CD4-positive, alpha-beta T cell treated with Interleukin-15 for 4 hours (primary cell): ENCODE measurements at places on chromosomes 12 and 14.

DNA sequence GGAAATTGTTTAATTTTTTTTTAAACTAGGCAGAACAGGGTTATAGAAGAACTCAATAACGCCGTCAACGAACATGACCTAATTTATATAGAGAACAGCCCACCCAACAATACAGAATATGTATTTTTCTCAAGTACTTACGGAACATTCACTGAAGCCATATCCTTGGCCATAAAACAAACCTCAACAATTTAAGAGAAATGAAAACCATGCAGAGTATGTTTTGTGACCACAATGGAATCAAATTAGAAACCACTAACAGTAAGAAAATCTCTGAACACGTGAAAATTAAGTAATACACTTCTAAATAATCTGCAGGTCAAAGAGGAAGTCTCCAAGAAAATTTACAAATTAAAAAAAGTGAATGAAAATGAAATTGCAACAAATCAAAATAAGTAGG lies 9.4 kb downstream of the SART3 start:
- no peak for DNase-seq

DNA sequence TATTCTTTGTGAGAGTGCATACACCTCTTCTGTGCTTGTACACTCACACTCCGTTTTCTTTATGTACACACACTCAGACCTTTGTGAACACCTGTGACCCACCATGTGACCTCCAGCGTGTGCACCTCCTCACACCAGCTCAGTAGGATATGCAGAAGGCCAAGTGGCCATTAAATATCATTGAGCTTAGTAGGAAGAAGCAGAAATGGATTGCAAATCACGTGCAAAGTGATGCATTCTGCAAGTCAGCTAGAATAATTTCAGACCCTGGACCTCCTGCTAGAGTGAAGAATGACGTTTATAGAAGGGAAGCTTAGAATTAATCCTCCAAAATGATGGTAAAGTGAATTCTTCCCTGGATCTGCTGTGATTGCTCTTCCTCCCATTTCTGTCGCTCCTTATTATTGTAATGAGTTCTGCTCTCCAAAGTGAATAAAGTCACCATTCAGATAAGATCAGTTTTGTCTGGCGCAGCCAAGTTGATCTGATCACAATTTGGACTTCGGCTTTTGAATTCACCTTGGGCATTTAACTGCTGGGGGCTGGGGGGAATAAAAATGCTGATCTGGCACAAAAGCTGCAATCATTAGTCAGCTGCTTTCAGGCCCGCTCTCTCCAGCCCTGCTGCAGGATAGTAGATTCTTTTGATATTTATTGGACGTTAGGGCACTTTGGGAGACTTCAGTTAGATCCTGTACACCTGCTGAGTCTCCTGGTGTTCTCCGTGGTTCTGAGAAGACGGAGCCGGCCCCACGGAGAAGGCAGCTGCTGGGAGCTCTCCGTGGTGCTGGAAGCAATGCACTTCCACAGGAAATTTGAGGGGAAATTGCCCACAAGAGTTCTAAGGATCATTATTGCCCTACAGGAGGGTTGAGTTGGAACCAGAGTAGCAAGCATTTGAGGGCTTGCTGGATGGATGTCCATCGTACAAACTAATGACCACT lies 12.4 kb upstream of the NRXN3 start:
- DNase-seq, result no peak

DNA sequence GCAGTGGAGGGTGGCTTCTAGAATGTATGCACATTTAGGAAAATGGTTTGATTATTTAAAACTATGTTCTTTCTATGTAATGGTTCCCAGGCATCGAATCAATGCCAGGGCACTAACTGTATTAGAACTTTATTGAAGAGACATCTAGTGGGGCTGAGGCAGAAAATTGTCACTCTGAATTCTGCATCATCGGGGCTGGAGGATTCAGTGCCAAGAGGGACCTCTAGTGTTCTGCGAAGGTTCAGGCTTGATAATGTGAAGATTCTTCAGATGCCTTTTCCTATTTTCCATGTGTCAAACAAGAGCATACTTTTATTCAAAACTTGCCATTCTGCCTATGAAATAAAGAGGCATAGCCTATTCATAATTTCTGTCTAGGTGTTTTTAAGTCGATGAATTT lies 146.3 kb downstream of the CAND1 start:
- DNase-seq, result no peak

GRCh38 chr12:31471823-31472222 lies 119.1 kb downstream of the DENND5B start:
- DNase-seq, result no peak

- DNase-seq, result no peak
Measured at GRCh38 chr12:124664395-124665111, 97.1 kb upstream of the NCOR2 start.

DNA sequence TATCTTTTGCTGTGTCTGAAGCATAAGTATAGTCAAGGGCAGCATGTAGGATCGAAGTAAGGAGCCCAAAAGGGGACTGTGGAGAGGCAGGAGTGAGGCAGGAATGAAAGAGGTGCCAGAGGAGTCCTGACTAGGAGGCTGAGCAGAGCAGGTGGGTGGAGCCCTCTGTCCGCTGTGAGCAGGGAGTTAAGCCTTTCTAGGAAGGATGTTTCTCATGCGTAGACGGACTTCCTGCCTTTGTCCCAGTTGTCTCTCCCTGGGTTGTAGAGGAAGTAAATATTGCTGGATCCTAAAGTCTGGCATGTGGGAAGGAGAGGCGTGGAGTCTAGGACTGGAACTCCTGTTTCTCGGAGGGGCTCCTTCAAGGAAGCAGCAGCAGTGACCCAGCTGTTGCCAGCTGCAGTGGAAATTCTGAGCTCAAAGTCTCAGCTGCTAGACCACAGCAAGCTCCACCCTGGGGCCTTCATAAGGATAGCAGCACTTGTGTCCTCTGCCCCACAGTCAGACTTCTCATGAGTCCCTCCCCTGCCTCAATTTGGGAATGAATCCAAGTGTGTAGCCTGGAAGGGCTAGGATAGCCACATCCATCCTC lies 44.0 kb downstream of the RBMS2 start:
- no peak for DNase-seq

- no peak for DNase-seq
Measured at GRCh38 chr12:82314406-82314892, 43.7 kb downstream of the CCDC59 start.

GRCh38 chr14:54197369-54197768 lies 199.4 kb upstream of the CDKN3 start:
- DNase-seq, result no peak

- no peak for DNase-seq
Measured at GRCh38 chr12:126369487-126370463, 1304.5 kb downstream of the AACS start.

GRCh38 chr12:52066346-52067080 lies 3.3 kb upstream of the ATG101 start:
- no peak for DNase-seq

GRCh38 chr12:120101182-120101581 lies 15.4 kb downstream of the RAB35 start:
- no peak for DNase-seq

DNA sequence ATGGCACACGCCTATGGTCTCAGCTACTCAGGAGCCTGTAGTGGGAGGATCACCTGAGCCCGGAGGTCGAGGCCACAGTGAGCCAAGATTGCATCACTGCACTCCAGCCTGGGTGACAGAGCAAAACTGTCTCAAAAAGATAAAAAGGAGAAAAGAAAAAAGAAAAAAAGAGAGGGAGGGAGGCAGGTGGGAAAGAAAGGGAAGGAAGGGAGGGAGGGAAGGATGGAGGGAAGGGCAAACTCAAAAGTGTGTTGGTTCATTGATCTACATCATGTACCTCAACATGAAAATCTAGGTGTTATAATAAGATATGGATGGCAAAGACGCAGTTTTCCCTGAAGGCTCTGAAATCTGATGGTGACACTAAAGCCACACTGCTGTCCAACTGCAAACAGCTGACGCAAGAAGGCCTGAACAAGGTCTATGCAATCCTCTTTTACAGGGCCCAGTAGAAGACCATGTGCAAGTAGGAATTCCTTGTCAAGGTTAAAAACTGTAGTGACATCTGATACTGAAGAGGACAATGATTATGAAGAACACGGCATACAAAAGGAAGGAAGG lies 143.6 kb downstream of the ITPR2 start:
- no peak for DNase-seq

DNA sequence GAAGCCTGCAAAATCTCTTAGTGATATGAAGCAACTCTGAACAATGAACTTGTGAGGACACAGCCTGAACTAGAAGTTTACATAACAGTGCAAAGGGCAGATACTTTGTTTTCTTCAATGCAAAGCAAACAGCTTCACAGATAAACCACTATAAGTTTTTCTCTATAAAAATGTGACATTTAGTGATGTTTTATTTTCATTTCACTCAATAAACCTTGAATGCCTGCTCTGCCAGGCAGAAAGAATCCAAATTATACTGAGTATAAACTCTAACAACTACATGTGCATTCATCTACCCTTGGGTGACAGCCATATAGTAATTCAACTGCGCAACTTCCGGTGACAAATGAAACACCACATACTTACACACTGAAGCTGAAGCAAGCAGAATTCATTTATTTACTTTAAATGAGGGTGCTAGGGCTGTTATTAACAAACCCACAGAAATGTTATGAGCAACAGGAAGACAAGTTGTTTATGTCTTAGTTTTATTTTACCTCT lies 10.3 kb downstream of the DCP1B start:
- peak; percentile 47 for DNase-seq

- no peak for DNase-seq
Measured at GRCh38 chr14:35320472-35320871, 28.3 kb downstream of the PSMA6 start.

- DNase-seq, result no peak
Measured at GRCh38 chr14:25394356-25394755, 344.4 kb upstream of the STXBP6 start.

DNA sequence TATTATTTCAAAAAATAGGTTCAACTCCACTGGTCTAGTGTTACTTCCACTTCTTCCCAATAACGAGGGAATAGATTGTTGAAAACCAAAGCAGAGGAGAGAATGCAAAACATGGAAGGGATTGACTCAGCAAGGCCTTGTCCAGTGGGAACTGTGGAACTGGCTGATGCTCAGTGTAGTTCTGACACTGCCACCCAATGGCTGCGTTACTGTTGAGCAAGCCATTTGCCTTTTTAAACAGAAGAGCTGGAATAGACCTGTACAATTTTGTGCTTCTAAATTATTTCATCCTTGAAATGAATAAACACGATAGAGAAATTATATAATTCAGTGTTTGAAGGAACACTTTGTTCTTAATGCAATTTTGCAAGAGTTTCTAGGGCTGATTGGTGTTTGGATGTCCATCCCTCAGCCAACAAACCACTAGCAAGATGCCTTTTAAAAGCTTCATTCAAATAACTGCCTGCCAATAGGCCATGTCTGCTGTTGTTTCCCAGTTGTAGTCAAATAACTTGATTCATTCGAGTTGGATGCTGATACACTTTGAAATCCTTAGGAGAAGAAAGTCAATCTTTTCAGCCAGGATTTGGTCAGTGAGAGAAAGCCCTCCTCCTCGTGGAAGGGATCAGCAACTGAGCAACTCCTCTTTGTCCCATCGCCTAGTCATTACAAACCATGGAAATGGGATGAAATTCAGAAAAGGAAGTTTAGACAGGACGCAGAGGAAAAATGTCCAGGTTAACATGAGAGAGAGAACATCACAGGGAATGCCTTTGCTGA lies 7.3 kb upstream of the MGP start:
- no peak for DNase-seq

- no peak for DNase-seq
Measured at GRCh38 chr12:14890701-14891100, 5.0 kb upstream of the MGP start.

DNA sequence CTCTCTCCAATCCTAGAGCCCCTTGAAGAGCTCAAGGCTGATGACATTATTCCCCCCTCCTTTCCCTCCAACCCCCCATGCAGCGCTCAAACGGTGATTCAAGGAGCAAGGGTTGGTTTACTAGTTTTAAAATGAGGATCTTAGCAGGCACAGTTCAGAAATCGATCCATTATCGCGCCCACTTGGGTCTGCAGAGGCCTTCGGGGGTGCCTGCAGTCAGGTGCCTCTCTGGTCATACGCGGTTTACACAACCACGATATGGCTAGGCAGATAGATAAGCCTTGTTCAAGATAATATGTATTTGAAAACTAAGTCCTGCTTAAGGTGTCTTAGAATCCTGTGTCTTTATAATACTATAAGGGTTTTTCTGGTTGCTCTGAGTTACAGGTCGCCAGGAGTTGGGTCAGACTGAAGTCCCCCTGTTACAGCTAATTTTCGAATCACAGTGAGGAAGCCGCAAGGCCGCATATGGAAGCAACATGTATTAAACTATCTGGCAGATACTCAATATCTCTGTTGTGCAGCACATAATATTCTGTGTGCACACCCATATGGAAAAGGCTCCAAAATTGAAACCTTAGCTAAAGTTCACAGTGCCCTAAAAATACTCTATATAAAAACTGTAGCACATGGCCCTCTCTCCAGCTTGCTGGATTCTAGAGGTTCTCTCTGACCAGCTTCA lies 10.0 kb downstream of the BHLHE41 start:
- DNase-seq, result no peak

GRCh38 chr14:74048281-74048680 lies 29.1 kb downstream of the BBOF1 start:
- DNase-seq, result no peak

- DNase-seq, result no peak
Measured at GRCh38 chr12:99087278-99087677, 442.2 kb downstream of the APAF1 start.

DNA sequence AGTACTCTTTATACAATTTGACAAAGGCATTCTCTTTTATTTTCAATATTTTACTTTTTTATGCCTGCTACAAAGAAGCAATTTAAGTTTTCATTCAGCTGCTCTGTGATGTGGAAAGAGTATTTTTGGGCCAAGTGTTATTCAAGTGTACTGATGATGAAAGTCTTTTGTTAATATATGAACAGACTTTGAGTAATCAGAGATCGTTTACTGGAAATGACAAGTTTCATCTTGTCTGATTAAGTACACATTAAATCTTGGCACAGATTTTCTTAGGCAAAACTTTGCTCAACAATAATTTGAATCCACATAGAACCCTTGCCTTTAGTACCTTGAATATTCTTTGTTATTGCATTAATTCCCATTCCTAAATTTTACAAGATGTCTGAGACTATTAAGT lies 13.3 kb upstream of the PZP start:
- DNase-seq, result no peak

DNA sequence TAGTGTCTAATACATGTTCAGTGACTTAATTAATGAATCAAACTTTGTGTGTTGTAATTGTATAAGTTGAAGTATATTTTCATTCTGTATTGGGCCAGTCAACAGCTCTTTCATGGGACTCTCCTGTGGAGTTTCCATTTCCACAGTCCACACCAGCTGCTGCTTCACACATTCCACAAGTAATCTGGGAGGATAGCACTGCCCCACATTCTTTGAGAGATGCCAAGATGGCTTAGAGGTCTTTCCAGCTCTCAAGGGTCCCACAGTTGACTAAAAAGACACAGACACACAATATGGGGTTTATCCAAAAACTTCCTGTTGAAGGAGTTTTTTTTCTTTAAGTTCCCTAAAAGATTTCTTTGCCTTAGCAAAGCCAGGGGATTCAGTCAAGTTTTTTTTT lies 408.3 kb downstream of the AACS start:
- no peak for DNase-seq

GRCh38 chr14:62187265-62187664 lies 425.0 kb downstream of the SNAPC1 start:
- DNase-seq, result no peak

- no peak for DNase-seq
Measured at GRCh38 chr12:7099290-7099996, 7.2 kb upstream of the C1R start.

GRCh38 chr12:28223858-28224257 lies 33.6 kb downstream of the CCDC91 start:
- peak; percentile 13 for DNase-seq

- no peak for DNase-seq
Measured at GRCh38 chr14:20468764-20469241, 403 bp upstream of the PNP start.

- DNase-seq, result no peak
Measured at GRCh38 chr14:54309615-54310014, 87.2 kb upstream of the CDKN3 start.
